Activated CD4-positive, alpha-beta T cell treated with anti-CD3 and anti-CD28 coated beads, Interleukin-2, amount 50 U/mL, for 4 hours (primary cell): ENCODE measurements at places on chromosomes 7 and 10.

DNA sequence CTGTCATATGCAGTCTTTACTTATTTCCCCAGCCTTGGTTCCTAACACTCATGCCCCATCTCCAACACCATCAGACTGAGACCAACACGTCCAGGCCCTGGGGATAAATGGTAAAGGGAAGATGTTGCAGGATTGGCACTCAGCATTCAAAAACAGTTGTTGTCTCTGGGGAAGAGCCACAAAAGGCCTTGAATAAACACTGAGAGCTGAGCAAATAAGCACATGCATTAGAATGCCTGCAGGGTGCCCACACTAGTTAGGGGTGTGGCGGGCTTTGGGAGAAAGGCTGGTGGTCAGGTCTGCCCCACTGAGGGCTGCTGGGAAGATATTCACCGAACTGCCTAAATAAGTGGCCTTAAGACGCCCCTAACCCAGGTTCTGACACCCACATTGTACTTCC lies 391.0 kb downstream of the GFRA1 start:
- DNase-seq: no peak

DNA sequence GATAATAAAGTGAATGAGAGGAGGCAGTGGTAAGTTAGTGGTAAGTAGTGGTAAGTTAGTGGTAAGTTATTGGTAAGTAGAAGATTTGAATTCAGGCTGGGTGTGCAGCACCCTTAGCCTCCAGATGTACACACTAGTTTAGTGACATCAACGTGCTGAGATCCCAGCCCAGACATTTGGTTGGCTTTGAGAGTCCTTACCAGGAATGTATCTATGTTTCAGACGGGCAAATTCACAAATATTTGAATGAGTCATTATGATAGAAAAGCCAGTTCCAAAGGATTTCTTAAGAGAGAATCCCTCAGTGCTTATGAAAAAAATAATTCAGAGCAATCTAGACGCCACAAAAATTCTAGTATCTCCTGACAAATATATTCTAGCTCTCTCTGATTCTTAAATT lies 70.0 kb downstream of the ARL4A start:
- no peak for DNase-seq

- DNase-seq: no peak
Measured at GRCh38 chr7:155998766-155999630, 186.7 kb upstream of the SHH start.

DNA sequence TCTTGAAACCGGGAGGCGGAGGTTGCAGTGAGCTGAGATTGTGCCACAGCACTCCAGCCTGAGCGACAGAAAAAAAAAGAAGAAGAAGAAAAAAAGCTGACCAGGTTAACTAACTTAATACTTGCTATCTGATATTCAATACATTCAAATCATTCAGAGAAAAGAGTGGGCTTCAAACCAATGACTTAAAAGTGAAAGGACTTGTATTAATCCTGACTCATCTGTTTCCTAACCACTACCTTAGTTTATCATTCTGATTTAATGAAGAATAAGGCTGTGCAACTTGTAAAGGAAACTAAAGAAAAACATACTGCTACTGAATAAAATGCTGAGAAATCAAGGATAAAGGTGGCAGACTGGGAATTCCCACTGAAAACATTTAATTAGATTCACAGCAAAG lies 128.4 kb downstream of the NRBF2 start:
- no peak for DNase-seq

DNA sequence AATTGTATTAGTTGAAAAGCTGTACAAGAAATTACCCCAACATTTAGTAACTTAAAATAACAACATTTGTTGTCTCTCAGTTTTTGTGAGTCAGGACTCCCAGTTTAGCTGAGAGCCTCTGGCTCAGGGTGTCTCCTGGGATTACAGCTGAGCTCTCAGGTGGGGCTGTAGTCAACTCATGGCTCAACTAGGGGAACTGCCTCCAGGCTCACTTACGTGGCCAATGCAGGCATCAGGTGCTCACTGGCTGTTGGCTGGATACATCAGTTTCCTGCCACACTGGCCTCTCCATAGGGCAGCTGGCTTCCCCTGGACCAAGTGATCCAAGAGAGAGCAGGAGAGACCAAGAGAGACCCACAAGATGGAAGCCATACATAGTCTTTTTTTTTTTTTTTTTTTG lies 17.5 kb downstream of the CCNY start:
- no peak for DNase-seq

DNA sequence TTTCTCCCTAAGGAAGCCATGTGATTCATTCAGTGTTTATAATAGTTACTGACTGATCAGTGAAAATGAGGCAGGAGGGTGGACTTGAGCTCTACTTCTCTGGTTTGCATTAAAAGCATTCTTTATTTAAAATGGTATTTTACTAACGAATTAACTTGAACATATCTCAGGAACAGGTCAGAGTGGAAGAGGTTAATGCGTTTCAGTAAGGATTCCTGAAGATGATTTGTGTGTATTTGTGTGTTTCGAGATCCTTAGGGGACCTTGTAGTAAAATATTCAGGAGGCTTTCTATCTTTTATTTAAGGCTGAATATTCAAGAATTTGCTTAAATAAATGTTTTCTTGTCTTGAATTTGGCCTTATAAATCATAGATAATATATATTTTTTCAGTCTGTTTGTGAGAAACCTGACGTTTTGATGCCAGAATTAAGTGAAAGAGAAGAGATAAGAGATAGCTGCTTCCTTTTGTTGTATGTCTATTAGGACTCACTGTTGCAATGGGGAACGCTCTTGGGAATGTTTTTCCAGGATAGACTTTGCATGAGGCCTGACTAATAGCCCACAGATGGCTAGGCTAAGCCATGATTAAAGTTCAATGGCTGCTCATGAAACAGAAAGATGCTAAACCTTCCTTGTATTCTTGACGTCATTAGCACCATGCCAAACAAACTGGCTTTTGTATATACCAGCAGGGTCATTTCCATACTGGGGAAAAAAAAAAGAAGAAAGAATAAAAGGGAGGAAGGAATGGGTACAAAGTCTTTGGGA lies 93.8 kb upstream of the MTPN start:
- DNase-seq: no peak

DNA sequence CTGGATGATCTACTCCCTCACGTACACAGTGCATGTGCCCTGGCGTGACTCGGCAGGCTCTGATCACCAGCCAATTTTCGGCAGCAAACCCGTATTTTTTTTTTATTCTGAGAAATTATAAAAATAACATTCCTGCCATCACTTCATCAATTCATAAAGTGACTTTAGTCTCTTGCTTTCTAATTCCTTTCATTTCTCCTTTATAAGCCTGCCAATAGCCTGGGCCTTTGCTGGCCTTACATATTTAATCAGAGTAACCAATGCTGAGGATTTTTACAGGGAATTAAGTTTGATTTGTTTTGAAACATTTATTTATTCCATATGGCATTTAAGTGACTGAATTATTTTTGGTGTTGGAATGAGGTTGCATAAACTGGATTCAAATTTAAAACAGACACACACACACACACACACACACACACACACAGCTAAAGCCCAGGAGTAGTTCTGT lies 140.8 kb downstream of the ETV1 start:
- DNase-seq: no peak

DNA sequence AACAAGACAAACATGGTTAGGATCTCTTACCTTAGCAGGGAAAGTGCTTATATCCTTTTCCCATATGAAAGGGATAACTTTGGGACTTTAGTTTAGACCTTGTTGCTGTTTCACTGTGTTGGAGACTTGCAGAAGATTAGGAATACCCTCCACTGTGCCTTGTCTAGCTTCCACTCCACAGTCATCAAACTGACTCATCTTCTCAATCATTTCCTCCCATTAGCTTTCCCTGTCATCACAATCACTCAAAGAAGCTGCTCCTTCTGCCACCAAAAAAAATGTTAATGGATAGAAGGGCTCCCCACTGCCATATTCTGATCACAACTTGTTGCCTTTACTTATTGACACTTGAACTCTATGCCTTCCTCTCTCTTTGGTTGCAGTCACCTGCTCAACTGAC lies 16.8 kb downstream of the GNG11 start:
- DNase-seq: no peak

DNA sequence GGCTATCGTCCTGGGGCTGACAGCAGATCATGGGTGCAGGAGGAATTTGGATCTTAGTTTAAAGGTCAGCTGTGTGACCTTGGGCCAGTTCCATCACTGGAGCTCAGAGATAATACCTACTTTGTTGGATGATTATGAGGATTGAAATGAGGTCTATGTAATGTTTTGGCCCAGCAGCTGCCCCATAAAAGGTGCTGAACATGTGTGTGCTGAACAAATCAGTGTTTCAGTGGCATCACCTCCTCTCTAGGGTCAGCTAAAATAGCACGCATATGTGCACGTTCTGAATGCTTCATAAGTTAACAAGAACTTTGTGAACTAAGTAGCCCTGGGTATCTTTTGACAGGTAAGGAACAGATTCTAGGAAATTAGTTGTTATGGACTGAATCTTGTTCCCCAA lies 84.8 kb upstream of the LRRC18 start:
- no peak for DNase-seq

GRCh38 chr7:50640779-50641178 lies 75.6 kb upstream of the DDC start:
- DNase-seq: no peak

GRCh38 chr10:110873951-110874350 lies 2.2 kb downstream of the PDCD4 start:
- DNase-seq: no peak

GRCh38 chr7:151981223-151981622 lies 25.0 kb downstream of the GALNTL5 start:
- DNase-seq: no peak

- no peak for DNase-seq
Measured at GRCh38 chr10:34731885-34732701, 83.0 kb downstream of the PARD3 start.

GRCh38 chr7:155887174-155887525 lies 74.9 kb upstream of the SHH start:
- DNase-seq: no peak

GRCh38 chr10:113872139-113873030 lies 17.9 kb downstream of the NHLRC2 start:
- DNase-seq: no peak

GRCh38 chr7:139596626-139597025 lies 73.1 kb downstream of the CLEC2L start:
- DNase-seq: no peak

- DNase-seq: no peak
Measured at GRCh38 chr7:94492601-94493000, 17.0 kb upstream of the CASD1 start.

DNA sequence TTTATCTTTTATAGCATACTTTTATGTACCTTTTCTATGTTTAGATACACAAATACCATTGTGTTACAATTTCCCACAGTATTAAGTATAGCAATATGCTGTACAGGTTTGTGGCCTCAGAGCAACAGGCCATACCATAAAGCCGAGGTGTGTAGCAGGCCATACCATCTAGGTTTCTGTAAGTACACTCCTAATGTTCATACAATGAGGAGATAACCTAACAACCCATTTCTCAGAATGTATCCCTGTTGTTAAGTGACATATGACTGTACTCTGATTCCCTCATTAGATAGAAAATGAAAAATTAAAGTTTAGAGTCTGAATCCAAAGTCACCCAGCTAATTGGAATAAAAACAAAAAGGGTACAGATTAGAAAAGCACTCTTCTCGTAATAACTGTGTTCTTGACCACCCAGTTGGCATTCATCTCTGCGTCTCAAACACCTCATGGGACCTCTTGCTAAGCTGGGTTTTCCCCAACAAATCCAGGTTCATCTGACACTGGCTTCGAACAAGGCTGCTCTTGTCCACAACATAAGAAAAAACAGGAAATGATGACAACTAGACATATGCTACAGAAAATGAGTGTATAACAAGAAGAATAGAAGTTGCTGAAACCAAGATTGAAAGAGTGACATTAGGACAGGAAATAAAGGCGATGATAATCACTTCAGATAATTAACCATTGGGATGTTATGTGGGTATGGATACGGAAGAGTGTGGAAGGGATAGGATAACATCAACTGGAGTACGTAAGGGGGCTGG lies 1.4 kb downstream of the NDUFB8 start:
- DNase-seq: no peak

DNA sequence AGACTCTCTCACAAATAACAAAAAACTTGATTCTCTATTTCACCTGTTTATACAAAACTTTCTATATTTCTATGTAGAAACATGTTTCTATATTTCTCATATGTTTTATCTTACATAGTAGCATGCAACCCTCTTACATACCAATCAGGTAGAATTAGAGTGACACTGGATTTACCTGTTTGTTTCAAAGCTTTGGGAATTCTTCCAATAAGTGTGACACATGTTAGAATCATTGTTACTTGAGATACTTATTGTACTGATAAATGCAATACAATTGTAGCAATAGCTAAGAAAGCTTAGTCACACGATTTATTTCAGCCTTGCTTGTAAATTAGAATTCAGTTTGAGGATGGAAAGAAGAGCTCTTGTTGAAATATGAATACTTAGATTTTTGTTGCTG lies 4.9 kb downstream of the HYAL4 start:
- DNase-seq: no peak

GRCh38 chr7:44227911-44228310 lies 27.1 kb downstream of the YKT6 start:
- no peak for DNase-seq
